ENCODE measurements at places on chromosomes 13 and 19. TPM values are rescaled to one million over a fixed set of nuclear protein-coding genes. Genes with fewer than 3 reads are reported as not detected.
A peak's percentile ranks its signal among the peaks of the same experiment; 100 is the strongest.

The IL11 gene
- 0.95 TPM for total RNA-seq

The PRSS57 gene
- total RNA-seq: not detected

DNA sequence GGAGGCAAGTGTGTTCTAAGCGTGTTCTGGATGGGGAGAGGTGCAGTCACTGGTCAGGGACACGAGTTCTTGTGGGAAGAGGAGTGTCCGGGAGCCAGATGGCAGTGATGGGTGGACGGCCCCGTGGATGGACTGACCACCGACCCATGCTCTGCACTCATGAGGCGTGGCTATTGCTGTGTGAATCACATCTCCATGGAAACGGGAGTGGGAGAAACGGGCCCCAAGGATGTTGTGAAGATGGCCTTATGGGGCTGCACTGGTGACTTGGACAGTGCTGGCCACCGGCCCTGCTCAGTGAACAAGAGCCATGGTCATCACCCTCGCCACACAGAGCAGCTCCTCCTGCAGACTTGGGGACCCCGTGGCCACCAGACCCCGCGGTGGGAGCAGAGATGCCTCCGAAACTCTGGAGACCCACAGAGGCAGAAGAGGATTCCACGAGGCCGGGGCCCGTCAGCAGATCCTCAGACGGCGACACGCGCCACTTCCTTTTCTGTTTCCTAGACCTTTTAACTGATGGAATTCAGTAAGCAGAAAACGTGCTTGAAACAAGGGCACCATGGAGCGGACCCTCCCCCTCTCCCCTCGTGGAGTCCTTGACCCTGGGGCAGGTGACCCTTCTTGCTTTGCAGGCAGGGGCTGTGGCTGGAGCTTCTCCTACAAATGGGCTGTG, 47.5 kb downstream of the GAS6 start:
- no peak for DNase-seq

- no peak for DNase-seq
Measured at GRCh38 chr13:100610391-100611347, 22.1 kb upstream of the GGACT start.

- no peak for DNase-seq
Measured at GRCh38 chr19:38653028-38653571, 5.7 kb downstream of the ACTN4 start.

The LILRB4 gene
- total RNA-seq: not detected

The SULT2A1 gene
- total RNA-seq: not detected

DNA sequence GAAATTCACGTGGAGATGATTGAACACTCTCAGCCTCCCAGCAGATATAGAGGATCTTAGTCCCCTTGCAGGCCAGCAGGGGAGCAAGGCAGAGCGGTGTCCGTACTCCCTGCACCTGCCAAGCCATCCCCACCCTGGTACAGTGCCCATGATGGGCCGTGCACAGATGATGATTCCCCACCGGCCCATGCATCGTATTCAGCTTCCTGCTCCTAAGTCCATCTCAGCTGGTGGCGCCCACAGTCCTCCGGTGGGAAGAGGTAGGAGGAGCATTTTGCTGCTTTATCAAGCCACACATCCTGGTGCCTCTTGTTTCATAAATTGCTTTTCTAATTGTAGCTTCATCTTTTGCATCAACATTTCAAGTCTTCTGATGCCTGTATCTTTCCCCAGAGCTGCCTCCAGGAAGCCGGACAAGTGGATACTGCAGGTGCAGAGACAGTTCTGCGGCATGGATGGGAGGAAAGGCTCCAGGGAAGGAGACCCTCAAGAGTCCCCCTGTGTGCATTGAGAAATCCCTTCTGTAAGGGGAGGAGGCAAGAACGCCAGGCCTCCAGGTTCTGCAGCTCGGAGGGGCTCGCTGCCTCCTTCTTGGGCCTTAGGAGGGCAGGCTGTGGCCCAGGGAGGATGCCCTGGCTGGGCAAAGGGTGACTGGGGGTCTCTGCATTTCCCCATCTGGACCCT, 55.3 kb downstream of the F2RL3 start:
- DNase-seq: no peak

- no peak for DNase-seq
Measured at GRCh38 chr13:99572131-99572530, 70.9 kb downstream of the TM9SF2 start.

GRCh38 chr13:50072676-50073075, 57.4 kb downstream of the KCNRG start:
- no peak for DNase-seq

DNA sequence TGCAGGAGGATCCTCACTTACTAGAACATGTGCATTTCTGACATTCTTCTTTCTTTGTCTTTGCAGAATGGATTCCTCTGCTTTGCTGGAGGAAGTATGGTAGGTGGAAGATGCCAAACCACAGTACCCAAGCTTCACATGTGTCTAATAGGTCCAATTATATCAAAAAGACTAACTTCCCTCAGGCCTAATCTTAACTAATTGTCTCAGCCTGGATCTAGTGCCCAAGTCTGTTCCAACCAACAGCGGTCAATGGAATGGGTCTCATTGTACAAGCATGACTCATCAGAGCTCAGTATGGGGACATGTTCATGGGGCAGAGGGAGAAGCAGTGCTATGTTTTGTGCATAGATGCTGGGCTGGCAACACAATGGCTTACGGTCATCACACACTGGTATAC, 81.6 kb upstream of the CSNK1A1L start:
- no peak for DNase-seq

GRCh38 chr13:23628250-23628649, 58.0 kb downstream of the TNFRSF19 start:
- no peak for DNase-seq

DNA sequence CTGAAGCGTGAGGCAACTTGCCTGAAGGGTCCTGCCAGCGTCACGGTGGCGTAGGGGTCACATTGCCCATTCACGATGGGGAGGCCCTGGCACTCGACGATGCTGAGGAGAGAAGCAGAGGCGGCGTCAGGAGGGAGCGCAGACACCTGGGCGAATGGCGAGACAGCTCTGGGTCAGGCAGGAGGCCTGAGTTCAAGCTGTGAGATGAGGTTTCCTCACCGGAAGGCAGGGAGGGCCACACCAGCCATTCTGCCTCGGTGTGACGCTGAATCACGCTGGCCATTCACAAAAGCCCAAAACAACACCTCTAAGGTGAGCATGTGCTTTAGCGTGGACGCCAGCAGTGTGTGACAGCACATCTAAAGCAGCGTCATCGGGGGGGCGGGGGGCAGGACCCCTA, 54.0 kb upstream of the C13orf46 start:
- DNase-seq: no peak

DNA sequence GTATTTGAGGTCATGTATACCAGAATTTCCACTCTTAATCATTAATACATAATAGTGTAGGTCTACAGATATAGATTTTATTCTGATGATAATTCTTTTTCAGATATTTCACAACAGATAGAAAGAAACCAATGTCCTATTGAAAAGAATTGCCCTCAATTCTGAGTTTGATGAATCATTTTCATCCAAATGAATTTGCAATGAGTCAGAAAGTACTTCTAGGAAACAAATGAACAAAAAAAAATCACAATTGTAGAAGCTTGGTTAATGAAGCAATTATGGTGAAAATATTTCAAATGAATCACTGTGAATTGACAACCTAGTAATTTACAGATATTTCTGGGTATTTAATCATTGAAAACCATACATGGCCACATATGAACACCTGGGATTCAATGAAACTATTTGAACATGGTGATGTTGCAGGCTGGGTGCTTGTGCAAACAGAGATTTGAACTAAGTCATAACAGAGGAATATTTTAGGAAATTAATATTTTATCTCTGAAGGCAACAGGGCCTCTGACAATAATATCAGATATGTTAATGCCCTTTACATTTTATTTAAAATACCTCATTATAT, 360.9 kb downstream of the SLITRK5 start:
- DNase-seq: no peak

- DNase-seq: peak; percentile 97
Measured at GRCh38 chr19:48925240-48925843, 8.2 kb upstream of the DHDH start.

- peak; percentile 45 for DNase-seq
Measured at GRCh38 chr13:97256343-97256783, 34.2 kb downstream of the MBNL2 start.

The C19orf73 gene
- total RNA-seq: 4.6 TPM

DNA sequence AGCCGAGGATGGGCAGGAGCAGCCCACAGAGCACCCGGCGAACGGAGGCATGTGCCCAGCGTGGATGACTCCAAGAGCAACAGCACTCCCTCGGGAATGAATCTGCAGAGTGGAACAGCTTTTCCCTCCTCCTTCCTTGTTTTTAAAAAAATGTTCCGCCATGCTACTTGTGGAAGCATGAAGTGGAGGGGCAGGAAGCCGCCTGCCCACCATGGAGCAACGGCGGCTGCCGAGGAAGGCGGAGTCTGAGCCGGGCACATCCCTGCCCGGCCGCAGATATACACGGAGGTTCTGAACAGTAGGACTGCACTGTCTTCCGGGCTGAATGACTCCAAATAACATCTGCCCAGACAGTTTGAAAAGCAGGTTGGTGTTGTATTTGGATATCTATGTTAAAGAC, 65.2 kb downstream of the SOX1 start:
- no peak for DNase-seq

The IFT88 gene
- 9.8 TPM for total RNA-seq

GRCh38 chr19:17610384-17610783, 54.9 kb downstream of the COLGALT1 start:
- DNase-seq: no peak

Data from MG63 (cell line).